ENCODE measurements at places on chromosomes 13 and 19.

- DNase-seq, result peak; percentile 18
Observed at GRCh38 chr19:39544226-39544903, 4.4 kb upstream of the EID2 start.

- DNase-seq, result no peak
Observed at GRCh38 chr13:37627428-37627827, 28.9 kb upstream of the POSTN start.

DNA sequence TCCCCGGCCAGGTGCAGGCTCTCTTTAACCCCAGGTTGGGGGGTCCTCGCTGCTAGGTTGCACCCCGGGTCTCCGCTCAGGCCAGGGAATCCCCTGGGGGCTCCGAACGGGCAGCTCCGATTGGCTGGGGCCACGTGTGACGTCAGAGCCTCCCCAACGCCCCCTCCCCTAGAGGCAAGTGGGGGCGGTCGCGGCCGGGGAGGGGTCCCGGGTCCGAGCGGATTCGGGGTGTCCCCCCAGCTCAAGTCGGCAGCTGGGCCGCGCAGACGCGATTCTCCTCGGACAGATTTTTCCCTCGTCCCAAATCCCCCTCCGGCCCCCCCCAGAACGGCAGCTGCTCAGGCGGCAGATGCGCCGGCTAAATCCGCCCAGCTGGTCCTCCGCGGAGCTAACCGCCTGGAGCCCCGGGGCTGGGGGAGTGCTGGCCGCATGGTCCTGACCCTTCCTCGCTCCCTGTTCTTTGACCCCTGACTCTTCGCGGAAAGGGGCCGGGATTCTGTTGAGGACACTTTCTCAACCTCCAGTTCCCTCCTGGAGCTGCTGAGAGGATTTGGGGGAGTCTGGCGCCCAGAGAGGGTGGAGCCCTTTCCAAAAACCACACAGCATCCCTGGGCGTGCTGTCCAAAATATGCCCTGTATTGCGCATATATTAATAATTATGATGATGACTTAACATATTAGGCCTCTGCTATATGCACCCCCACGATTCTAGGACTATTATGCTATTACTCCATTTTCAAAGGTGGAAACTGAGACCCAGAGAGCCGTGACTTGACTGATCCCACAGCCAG is 25.4 kb upstream of the SEMA6B start:
- no peak for DNase-seq

GRCh38 chr13:70518081-70518480 is 409.8 kb upstream of the KLHL1 start:
- no peak for DNase-seq

DNA sequence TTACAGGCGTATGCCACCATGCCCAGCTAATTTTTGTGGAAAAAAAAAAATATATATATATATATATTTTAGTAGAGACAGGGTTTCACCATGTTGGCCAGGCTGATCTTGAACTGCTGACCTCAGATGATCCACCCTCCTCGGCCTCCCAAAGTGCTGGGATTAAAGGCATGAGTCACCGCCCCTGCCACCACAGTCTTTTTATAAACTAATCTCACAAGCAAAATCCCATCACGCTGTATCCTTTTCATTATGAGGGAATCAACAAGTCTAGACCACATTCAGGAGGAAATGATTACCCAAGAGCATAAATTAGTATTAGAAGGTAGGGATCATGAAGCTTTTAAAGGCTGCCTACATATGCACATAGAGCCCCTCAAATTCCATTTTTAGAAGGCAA is 210.6 kb upstream of the NBEA start:
- DNase-seq, result no peak

GRCh38 chr19:47755065-47755761 is 9.9 kb downstream of the NOP53 start:
- no peak for DNase-seq

DNA sequence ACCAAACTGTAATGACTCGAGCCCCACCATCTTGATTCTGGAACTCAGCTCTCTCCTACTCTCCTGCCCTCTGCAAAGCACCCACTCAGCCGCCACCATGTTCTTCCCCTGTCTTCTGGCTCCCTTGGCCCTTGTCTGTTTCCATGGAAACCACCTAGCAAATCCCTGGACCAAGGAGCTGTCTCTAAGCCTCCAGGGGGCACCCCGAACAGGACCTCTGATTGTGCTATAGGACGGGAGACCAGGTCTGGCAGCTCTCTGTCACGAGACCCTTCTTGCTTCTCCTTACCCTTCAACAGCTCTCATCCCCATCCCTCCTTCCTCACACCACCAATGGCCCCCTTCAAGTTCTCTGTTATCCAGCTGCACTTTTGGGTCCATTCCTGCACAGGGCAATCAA is 277.7 kb upstream of the ZNF507 start:
- DNase-seq, result no peak

DNA sequence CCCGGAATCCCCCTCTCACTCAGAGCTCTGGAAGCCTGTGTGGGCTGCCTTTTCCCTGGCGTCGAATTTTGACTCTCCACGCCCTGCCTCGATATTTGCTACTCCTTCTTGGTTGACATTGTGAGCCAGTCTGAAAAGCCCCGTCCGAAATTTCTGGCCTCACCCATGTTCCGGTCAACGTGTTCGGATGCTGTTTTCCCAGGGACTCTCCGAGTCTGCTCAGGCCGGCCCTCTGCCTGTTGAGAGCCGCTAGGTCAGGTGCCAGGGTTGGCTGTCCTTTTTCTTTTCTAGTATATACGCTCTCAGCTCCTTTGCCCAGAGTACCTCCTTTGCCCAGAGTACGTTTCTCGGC is 6.8 kb upstream of the DGKH start:
- DNase-seq, result no peak

DNA sequence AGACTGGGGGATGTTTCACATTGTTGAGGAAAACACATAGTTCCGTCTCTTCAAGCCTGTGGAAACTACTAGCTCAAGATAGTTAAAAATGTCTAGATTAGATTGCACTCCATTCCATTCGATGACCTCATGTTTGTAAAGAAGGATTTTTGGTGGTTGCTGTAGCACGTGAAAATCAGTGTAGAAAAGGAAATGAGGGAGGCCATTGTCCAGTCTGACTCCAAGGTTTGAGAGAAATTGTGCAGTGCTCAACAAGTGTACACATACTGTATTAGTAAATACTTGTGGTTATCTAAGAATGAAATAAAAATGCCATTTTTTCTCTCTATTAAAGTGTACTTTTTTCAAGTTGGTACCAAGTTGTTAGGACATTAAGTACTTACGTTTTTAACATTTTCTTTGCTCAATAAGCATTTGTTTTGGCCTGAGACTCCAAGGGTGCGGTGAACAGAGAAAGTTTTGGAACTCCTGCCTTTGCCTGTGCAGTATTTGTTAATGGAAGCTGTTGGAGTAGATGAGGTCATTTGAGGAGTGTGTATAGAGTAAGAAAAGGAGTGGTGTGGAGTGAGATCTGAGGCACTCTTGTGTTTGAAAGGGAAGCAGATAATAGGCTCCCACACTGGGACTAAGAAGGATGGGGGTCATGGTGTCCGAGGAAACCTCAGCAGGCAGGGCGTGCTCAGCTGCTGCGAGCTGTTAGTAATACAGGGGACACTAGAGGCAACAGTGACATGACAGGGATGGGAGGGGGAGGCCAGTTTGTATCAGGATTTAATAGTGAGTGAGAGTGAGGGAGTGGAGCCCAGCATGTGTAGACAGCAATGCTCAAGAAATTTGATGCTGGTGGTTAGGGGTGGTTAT is 4.4 kb downstream of the WASF3 start:
- DNase-seq, result no peak

GRCh38 chr19:41330946-41331678 is 21.1 kb downstream of the CCDC97 start:
- DNase-seq, result no peak

DNA sequence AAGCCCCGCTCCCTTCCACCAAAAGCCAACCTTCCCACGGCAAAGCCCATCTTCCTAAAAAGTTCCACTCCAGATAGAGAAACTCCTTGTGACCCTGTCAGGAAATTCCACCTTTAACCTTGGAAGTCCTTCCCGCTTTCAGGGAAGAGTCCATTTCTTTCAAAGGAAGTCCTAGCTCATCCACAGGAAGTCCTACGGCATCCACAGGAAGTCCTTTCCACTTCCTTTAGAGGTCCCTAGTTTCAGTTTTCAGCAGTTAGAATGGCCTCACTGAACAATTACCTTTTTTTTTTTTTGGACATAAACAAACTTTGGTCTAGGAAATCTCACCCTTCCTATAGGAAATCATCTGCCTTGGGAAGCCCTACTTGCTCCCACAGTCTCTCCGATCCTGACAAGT is 31.7 kb downstream of the TRPM4 start:
- no peak for DNase-seq

DNA sequence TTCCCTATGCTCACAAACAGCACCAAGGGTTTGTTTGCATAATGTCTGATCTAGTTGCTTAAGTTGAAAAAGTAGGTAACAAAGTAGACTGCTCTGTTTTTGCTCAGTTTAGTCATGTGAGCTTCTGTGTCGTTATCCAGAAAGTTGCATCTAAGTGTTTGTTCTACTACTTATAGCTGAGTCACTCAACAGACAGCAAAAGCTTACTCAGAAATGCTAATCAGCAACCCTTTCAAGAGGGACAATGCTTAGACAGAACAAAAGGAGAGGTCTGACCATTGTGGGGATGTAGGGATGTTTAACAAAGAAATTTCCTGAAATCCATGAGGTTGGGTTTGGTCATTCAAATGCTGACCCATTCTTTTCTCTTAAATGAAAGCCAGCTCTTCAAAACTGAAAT is 106.4 kb downstream of the ATP8A2 start:
- DNase-seq, result peak; percentile 6

- no peak for DNase-seq
Observed at GRCh38 chr13:97999653-98000052, 46.2 kb downstream of the IPO5 start.

- no peak for DNase-seq
Observed at GRCh38 chr13:61350341-61350740, 65.3 kb downstream of the PCDH20 start.

DNA sequence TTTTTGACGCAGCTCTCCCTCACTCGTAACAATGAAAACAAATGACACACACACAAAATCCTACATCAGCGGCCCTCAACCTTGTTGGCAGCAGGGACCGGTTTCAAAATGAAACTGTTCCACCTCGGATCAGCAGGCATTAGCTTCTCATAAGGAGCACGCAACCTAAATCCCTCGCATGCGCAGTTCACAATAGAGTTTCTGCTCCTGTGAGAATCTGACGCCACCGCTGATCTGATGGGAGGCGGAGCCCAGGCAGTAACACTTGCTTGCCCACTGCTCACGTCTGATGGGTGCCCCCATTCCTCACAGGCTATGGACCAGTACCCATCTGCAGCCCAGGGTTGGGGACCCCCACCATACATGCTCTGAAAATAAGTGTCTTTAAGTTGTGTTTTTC is 43.4 kb downstream of the DHRS12 start:
- DNase-seq, result no peak

- peak; percentile 75 for DNase-seq
Observed at GRCh38 chr19:11261971-11262839, at the start of gene DOCK6. Gene DOCK6 (minus strand): TSS chr19:11262524. CDS start chr19:11262440, 84 bp downstream.

DNA sequence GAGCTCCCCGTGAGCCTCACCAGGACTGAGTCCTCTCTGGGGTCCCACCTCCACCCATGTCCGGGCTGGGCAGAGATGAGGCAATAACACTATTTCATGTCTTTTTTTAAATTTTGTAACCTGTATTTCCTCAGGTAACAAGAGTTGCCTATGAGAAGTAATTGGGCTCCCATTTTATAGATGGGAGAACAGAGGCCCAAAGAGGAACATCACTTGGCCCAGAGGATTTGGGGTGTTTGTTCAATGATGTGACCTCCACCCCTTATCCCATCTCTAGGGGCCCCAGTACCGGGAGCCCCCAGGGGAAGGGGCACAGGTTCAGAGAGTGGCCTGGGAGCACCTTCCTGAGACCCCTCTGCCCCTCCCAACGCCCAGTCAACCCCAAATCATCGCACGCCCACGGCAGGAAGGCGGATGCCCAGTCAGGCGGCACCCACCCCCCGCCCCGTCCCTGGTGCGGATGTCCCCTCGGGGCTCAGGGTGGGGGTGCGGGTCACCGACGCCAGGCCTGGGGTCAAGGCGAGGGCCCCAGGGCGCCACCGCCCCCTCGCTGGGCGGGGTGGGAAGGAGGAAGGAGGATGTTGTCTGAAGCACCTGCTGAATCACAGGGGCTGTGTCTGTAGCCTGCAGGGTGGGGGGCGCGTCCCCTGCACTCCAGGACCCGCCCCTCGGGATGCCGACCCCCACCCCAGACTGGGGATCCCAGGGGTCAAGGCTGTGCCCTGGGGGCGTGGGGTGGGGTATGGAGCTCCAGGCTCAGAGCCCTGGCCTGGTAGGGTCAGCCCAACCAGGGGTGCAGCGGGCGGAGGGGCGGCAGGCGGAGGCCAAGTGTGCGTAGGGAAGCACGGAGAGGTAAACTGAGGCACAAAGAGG is 9.0 kb upstream of the CIRBP start:
- DNase-seq, result peak; percentile 53

DNA sequence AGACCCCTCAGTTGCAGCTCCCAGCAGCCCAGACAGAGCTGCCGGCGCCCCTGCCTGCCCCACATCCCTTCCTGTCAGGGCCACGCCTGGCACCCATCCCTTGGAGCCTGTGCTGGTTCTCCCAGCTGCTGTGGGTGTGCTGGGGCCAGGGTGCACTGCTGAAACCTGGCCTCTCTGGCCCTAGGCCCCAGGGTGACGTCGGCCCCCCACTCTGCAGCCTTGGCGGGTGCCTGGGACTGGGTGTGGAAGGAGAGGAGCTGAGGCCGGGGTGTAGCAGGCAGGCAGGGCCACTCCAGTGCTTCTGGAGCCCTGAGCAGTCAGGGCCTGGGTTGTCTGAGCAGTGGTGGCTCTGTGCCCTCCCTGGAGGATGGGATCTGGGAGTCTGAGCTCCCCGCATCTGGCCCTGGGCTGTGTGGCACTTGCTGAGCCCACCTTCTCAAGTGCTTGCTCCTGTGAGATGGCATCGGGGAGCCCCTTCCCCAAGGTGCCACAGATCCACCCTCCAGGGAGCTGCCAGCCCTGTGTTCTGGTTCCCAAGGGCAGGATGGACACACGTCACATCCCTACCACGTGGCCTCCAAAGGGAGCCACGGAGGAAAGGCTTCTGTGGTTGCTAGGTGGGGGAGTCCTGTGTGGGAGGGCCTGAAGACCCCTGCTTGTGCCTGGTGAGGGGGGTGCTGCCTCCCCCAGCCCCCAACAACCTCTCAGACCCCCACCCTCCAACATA is 5.2 kb downstream of the PLEKHJ1 start:
- DNase-seq, result peak; percentile 0

- DNase-seq, result no peak
Observed at GRCh38 chr13:29546662-29547061, 48.8 kb downstream of the SLC7A1 start.

GRCh38 chr19:17283504-17283996 is 1.8 kb downstream of the ANKLE1 start:
- no peak for DNase-seq
